Stimulated activated CD4-positive, alpha-beta T cell treated with anti-CD3 and anti-CD28 coated beads, Interleukin-12 subunit alpha, Interleukin-12 subunit beta, amount 100 ng/mL, for 48 hours (primary cell): ENCODE measurements at places on chromosomes 6 and 20.

GRCh38 chr6:166624275-166624674 is 2.8 kb downstream of the RPS6KA2 start:
- no peak for DNase-seq

DNA sequence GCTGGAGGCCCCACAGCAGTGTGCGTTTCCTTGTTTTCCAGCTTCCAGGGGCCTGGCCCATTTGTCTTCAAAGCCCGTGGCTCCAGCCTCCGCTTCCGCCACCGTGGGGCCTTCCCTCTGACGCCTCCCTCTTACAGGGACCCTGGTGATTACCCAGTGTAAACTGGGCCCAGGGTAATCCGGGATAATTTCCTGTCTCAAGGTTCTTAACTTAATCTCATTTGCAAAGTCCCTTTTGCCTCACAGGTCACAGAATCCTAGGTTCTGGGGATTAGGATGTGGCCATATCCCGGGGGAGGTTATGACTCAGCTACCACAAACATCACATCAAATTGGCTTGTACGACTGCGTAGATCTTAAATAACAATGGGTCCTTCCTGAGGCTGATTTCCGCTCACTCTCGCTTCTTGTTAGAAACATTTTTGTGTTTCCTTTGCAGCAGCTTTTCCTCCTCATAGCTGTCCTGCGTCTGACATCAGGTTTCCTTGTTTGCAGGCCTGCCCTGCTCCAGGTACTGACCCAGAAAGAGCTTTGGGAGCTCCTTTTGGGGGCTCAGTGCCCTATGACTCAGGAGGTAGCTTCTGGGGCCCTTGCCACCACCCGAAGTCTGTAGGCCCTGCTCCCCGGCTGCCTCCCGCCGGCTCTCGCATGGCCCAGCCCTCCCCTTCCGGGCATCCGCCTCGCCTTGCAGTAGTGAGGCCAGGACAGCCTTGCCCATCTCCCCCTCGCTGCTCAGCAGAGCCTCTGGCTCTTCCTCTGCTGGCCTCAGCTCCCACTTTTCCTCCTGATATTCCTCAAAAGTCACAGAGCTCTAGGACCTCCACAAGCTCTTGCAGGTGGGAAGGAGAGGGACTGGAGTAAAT is 100.5 kb downstream of the ERMARD start:
- no peak for DNase-seq

DNA sequence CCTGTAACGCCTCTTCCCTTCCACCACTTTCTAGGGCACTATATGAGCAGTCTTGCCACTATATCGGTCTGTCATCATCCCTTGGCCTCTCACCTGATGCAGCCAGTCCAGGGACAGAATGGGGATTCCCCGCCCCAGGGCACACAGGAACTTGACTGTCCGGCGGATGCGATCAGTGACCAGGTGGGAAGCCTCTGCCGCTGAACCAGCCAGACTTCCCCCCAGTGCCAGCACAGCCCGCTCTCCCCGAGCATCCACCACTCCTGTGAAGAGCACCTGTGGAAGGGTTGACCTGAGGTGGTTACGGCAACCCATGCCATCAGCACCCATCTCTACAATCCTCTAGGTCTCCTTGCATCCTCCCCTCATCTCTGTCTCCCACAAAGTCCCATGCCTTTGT is 12.2 kb upstream of the NRM start:
- no peak for DNase-seq

DNA sequence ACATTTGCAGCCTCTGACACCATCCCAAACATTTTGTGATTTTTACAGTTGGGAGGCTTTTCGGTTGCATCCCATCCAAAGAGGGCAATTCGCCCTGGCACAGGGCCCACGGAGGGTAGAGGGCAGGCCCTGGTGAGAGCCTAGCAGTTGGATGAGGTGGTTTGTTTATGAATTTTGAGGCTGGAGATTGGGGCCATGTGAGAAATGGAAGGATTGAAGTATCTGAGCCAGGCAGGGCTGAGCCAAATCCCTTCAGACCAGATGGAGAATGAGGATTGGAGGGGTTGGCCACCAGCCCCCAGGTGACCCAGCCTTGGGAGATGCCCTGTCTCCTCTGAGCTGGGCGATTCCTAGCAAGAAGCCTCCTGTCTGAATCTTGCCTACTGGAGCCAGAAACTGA is 52.6 kb upstream of the CCDC167 start:
- DNase-seq, result no peak

GRCh38 chr20:52269321-52269720 is 77.7 kb upstream of the ZFP64 start:
- DNase-seq, result no peak

DNA sequence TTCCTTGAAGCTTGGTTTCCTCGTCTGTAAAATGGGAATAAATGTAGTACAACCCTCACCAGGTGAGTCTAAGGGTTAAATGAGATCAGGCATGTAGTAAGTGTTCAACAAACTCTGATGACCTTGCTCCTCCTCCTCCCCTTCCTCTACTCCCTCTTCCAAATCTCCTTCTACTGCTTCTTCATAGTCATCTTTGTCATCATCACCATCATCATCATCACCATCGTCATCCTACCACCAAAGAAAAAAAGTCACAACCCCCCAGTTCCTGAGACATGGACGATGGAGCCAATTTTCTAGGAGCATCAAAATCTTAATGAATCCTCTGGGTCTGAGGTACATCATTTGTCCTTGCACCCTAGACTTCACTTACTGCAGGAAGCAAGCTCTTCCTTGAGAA is 240.0 kb downstream of the ANKRD60 start:
- no peak for DNase-seq

DNA sequence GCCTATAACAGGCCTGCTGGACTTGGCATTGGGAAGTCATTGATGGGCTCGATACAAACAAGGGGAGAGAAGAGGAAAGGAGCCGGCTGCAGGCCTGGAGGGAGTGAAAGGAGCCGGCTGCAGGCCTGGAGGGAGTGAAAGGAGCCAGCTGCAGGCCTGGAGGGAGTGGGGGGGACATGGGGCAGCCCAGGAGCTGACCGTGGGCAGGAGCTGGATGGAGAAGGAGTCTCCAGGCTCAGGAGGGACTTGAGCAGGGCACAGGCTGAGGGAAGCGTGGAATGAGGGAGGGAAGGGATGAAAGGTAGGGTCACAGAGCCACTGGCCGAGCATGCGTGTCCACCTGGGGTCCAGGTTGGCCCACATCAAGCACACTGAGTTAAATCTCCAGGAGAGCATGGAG is 32.0 kb downstream of the RPP40 start:
- DNase-seq, result no peak

- DNase-seq, result no peak
Measured at GRCh38 chr6:104711371-104711770, 148.3 kb downstream of the HACE1 start.

- no peak for DNase-seq
Measured at GRCh38 chr20:38725931-38726803, 1.9 kb downstream of the SLC32A1 start.

DNA sequence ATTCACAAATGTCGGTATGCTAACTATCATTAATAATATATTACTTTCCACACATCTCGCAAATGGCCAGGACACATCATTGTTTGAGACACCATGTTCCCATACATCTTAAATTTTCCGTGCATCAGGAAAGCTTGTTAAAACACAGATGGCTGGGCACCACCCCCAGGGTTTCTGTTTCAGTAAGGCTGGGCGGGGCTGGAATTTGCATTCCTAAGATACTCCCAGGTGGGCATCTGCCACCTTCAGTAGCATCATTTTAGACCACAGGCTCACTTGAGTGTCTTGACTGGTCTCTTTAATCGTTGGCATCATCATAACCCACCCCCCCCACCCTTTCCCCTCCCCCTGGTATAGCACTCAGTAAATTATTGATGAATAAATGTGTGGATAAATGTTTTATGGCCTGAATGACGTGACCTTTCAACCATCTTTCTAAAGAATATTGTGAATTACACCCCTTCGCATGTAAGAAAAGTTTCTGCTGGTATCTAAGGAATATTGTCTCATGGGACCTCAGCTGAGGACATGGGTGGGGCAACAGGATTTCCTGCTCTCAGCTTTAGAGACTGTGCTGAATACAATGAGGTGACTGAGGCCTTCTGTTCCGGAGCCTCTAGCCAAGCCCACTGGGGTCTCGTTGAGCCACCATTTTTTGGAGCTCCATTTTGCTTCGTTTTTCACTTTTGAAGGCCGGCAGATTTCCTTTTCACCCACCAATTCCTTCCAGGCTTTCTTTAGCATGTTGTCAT is 124.1 kb upstream of the NEDD9 start:
- no peak for DNase-seq

GRCh38 chr20:12893019-12893418 is 115.8 kb upstream of the SPTLC3 start:
- DNase-seq, result no peak

GRCh38 chr6:96994660-96995059 is 70.1 kb downstream of the KLHL32 start:
- no peak for DNase-seq

- DNase-seq, result no peak
Measured at GRCh38 chr6:108875161-108875555, 26.9 kb downstream of the ARMC2 start.

GRCh38 chr6:132569170-132569569 is 952 bp upstream of the TAAR6 start:
- DNase-seq, result no peak

DNA sequence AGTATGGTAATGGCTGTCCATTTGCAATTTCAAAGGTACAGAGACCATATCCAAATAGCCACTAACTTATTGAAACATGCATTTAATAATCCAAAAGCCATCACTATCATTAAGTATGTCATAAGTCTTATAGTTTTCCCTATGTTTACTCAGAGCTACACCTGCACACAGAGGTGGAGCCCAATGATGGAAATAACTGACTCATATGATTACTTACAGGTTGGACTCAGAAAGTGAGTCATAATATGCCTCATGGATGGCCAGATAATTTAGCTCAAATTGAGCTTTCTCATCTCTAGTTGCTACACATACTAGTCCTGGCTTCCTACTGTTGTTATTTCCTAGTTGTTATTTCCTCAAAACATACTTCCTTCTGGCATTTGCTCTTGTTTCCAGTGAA is 104.4 kb upstream of the KHDRBS2 start:
- DNase-seq, result no peak

DNA sequence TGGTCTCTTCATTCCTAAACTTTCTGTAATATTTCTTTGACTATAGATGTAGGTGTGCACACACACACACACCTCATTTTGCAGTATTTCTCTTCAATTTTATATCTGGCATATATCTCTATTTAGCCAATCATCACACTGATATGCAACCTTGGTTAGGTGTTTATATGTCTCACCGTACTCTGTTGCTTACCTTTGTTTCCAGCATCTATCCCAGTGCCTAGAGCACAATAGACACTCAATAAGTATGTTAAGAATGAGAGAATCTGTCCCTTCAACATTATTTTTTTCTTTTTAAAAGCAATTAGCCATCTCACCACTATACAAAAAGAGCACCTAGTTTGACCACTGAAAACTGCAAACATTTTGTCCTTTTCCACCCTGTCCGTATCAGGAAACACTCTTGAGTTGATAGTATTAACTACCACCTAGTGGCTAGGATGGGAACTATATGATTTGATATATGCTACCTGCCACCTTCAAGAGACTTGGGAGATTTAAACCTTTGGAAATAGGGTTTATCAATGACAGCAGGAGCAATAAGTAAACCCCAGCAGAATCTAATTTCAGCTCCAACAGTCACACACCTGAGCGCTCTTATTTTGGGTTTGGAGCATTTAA is 48.7 kb upstream of the RSPO3 start:
- no peak for DNase-seq

DNA sequence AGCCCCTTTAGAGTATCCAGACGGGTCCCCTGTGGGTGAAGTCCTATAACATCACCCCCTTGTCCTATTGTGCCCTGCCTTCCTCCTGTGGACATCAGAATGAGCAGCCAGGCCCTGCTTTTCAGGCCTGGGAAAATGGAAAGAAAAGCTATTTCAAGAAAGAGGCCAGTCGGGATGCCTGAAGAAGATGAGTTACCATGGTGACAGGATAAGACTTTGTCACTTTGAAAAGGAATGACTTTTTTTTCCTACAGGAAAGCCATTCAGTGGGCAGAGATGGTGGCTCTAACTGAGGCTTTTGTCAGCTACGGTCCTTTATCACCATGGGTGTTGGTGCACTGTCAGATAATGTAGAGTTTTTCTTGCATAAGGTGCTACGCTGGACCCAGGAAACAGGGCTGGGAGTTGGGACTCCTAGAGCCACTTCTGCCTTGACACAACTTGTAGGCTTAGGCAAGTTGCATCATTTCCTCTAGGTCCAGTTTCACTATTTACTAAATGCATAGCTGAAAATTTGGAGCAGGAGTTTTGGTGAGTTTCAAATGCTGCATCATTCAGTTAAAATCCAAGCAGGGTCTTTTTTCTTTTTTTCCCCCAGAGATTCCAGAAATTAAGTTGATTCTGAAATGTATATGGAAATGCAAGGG is 293.6 kb upstream of the PRND start:
- DNase-seq, result no peak

GRCh38 chr6:157169226-157169625 is 154.1 kb downstream of the TMEM242 start:
- no peak for DNase-seq

DNA sequence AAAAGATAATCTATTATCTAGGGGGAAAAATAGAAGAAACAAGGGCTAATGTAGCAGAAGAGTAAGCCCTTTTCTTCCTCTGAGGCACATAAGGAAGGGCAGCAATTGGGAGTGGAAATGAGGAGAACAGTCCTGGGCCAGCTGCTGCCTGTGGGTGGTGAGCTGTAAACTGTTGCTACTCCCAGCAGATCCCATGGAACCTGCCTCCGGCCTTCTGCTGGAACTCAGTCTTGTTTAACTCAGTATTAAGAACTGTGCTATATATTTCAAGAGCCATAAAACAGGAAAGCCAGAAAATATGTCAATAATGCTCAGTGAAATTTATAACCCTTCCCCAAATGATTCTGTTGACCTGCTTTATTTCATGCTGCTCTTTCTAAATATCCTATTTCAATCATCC is 464.2 kb downstream of the COL12A1 start:
- no peak for DNase-seq

DNA sequence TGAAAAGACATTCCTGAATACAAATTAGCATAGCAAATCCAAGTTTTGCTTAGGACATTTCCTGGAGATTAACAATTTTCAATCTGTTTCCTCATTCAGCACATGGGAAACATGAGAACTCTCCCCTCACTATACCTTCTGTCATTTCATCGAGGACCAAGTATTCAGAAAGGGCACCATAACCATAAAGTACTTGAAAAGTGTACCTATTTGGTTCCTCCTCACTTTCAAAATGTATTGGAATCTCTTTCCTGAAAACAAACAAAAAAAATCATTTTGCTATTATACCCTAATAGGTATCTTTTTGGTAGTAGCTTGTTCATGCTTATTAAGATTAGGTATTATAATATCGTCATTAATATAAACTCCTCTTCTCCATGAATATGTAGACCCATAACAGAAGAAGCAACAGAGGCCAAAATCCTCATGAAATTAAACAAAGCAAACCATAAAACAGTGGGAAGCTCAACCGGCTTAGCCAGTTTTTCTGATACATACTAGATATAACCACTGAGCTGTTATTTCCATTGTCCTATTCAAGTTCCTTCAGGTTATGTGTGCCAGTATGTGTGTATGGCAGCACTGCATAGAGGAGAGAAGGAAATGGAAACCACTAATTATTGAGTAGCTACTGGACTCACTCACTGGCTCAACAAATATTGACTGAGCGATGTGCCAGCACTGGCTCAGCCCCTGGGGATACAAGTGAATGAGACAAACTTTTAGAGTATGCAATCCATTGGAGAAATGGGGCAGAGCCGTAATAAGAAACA is 274.0 kb downstream of the MAFB start:
- no peak for DNase-seq

- no peak for DNase-seq
Measured at GRCh38 chr6:109693111-109693510, 2.0 kb downstream of the FIG4 start.

- peak; percentile 52 for DNase-seq
Measured at GRCh38 chr6:16602035-16602434, 159.2 kb downstream of the ATXN1 start.
